ENCODE measurements at places on chromosomes 2 and 18.

DNA sequence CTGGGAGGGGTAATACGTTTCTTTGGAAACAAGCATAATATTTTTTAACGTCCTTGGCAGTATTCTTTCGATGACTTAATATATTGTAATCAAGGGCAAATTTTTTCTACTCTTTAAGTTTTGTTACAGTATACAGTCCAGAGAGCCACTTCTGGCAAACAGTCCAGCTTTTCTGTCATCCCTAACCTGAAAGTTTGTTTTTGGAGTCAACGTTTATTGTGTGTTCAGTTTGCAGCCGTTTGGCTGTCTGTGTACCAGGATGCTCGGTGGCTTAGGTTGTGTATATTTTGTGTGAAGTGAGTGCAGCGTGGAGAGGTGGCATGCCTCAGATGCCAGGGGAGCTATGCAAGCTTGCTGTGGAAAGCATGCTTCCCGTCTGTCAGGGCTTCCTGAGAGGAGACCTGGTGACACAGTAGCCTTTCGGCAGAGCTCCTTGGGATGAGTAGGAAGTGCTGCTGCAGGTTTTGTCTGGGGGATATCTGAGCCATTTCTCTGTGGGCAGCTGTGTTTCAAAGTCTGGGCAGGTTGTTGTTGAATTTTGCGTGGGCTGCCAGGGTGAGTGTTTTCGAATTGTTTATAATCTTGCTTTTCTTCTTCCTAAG, 14.7 kb downstream of the MAP3K20 start:
- peak; percentile 40 for DNase-seq

DNA sequence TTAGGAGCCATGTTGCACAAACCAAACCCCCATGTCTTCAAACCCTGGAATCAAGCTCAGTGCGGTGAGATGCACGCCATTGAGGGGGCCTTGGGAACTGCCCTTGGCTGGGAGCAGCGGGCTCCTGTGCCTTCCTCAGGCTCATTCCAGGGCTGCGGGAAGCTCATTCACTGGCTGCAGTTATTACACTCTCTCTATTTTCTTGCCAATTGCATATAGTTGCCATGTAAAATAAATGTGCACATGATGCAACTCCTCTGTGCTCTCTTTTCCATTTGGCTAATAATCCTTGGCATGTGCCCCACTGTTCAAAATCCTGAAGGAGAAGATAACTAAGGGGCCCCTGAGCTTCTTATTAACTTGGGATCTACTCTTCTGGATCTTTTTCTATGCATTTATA, 74.7 kb downstream of the KCTD1 start:
- no peak for DNase-seq

GRCh38 chr2:207135801-207136457, 29.8 kb downstream of the KLF7 start:
- no peak for DNase-seq

- DNase-seq: no peak
Measured at GRCh38 chr2:47204691-47205090, 49.6 kb upstream of the STPG4 start.

GRCh38 chr2:179233083-179233490, 31.5 kb downstream of the SESTD1 start:
- DNase-seq: no peak

GRCh38 chr18:52612406-52612805, 272.4 kb downstream of the DCC start:
- no peak for DNase-seq

- no peak for DNase-seq
Measured at GRCh38 chr2:202632682-202633290, 2.0 kb upstream of the FAM117B start.

DNA sequence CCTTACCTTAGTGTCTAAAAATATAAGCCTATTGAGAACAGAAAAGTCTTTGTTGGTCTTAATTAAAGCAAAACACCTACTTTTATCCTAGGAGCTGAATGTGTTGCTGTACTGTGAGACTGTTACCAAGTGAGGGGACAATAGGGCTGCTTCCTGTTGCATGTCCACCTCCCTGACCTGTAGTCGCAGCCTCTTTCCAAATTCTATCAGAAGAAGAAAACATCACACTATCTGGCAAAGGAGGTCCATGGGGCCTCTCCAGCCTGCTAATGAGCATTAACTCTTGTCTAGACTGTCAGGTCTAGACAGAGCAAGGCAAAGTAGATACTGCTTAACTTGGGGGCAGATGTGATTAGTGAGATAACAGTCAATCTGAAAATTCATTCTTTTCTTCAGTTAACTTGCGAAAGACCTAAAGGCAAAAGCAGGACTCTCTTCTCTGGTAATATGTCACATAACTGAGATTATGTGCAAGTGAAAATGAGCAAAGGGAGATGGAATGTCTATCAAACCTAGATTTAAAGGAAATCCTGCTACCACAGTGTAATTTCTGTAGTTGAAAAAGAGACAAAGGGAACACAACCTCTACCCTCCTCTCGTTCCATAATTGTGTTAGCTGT, 66.9 kb downstream of the CDH20 start:
- DNase-seq: peak; percentile 29

DNA sequence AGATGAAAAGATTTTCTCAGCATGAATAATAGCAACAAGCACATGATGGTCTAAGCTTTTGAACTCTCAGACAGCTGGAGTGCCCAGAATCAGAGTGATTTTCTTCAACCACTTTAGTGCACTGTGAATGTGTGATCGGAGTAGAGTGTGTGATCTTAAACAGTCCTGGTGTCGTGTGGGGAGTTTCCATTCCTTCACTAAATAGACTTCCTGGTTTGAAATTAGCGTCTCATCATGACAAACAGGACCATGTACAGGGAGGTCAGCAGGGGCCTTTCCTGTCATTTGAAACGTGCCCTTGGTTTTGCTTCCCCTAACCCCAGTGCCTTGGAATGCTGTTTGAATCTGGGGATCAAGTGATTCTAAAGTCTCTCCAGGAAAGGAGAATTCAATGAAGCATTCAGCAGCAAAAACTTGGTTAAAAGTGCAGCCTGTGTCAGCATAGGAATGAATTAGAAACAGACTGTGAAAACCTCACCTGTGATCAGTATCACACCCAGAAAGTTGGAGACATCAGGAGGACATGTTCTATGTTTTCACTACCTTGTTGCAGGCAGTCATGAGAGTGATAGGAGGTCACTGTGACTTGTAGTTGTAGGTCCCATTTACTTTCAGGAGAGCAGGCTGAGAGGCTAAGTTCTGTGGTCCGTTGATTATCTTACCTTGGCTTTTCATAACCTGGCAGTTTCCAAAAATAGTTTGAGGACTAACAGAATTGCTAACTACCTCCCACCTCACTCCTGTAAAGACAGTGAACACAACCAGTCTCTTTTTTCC, 400.3 kb downstream of the MTX2 start:
- no peak for DNase-seq

DNA sequence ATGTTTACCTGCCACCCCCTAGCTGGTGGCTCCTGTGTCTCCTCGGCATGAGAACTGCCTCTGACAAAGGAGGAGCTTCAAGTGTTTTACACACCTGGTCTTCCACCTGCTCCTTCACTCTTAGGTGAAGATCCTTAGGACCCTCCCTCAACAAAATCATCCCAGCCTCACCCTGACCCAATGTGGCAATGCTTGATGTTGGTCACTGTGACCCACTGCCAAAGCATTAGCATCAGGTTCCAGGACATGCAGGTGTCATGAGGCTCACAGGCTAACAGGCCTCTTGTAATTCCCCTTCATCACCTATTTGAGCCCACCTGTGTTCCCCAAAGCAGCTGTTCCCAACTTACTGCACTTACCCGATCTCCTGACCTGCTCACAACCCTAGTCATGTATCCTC, 9.8 kb downstream of the FZD5 start:
- DNase-seq: no peak

- DNase-seq: no peak
Measured at GRCh38 chr18:74797577-74798151, 200.0 kb downstream of the ZNF407 start.

DNA sequence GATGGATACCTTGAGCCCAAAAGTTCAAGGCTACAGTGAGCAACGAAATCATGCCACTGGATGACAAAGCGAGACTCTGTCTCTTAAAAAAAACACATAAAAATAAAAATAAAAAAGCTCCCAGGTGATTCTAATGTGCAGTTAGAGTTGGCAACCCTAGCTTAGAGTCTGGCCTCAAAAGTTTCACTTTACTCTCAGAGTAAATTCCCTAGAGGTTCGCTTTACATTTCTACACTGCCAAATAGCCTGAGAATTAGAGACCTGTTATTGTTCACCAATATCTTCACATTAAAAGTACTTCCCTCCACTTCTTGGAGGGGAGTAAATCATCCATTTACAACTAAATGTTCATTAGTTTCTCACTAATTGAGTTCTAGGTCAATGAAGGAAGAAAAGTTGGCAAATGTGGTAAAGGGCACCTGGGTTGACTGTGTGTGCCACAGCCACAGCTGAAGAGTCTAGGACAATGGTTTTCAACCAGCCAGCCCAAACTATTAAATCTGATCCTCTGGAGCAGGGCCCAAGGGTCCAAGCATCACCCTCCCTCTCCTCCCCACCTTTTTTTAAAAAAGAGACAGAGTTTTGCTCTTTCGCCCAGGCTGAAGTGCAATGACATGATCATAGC, 15.2 kb upstream of the TMEM37 start:
- DNase-seq: no peak

DNA sequence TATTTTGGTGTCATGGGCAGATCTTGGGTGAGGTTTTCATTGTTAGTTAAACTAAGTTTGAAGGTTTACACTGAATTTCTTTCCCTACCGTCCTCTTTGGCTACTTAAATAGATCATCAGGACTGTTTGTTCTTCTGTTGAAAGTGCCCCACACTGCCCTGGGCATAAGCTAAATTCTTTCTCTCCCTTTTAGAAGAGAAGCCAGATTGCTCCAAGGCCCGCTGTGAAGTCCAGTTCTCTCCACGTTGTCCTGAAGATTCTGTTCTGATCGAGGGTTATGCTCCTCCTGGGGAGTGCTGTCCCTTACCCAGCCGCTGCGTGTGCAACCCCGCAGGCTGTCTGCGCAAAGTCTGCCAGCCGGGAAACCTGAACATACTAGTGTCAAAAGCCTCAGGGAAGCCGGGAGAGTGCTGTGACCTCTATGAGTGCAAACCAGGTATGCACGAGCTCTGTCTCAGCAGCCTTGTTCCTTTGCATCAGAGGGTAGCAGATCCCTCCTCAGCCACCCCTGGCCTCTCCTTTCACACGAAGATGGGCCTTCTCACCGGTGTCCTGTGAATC, 85.6 kb downstream of the CRIM1 start:
- DNase-seq: no peak

DNA sequence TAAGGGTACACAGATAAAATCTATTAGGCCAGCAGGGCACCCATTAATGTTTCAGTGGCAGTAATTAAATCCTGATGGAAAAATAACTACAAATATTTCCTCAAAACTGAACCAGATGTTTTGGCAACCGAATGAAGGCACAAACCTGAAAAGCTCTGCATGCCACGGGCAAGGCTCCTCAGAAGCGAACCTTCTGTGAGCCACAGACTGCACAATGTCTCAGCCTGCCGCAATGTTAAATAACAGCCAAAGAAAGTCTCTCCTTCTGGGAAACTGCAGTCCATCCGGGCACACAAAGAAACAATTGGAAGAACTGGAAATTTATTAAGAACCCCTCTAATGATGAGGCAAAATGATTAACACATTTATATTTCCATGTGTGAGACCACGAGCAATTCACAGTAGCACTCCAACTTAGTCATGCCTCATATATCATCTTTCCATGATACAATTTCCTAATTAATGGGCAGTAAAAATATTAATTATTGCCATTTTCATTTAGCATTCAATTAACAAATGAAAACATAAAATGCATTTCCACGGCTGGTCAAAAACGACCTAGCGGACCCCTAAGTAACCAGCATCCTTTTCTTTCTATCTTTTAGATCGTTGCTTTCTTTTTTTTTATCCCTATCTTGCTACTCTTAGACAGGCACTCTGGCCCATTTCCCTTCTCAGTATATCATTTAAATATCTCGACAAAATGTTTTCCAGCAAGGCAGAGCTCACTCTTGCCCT, 237.5 kb downstream of the EPHA4 start:
- DNase-seq: peak; percentile 33

DNA sequence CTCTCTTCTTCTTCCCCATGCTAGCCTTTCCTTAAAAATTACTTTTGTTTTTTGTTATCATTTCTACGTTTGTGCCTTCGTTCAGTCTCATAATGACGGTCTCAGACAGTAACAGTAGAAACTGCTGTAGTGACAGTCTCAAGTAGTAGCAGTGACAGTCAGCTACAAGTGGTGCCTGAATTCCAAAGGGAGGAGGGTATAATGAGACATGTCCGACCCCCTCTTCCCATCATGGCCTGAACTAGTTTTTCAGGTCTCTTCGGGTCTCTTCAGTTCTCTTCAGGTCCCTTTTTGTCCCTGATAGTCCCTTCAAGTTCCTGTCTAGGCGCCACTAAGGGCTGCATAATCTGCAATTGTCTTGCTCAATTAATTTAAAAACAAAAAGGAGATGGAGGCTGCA, 12.6 kb downstream of the TMEM131 start:
- DNase-seq: no peak

GRCh38 chr2:42025151-42025582, 22.7 kb upstream of the PKDCC start:
- DNase-seq: peak; percentile 78

DNA sequence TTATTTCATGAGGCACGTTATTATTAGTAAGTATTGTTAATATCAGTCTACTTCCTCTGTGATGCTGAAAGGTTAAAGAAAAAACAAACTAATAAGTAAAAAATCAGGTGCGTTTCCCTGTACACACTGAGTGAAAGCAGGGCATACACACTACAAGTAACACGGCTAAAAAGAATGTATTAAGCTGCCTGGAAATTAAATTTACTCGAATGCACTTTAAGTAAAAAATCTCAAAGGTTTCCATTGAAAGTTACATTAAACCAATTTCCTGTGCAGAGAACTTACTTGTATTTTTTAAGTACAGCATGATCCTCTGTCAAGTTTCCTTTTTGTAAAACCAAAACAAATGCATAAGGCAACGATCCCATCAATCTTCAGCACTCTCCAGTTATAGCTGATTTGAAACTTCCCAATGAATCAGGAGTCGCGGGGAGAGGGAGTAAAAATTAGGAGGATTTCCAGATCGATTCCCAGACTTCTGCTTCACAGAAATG, 633 bp downstream of the BCL2 start:
- DNase-seq: no peak

GRCh38 chr18:66640431-66640830, 36.5 kb upstream of the CDH19 start:
- DNase-seq: peak; percentile 10

GRCh38 chr2:239895669-239896068, 129.5 kb downstream of the NDUFA10 start:
- DNase-seq: no peak

GRCh38 chr2:67201521-67201920, 195.6 kb upstream of the ETAA1 start:
- no peak for DNase-seq
